Tongue (tissue), 3 donors: ENCODE measurements at places on chromosomes 2 and 18. TPM values are rescaled to one million over a fixed set of nuclear protein-coding genes. Genes with fewer than 3 reads are reported as not detected.

SLC16A14 gene
- total RNA-seq, result 9.9 TPM

POLR1B gene
- total RNA-seq, result 21.1 TPM

NT5C1B gene
- total RNA-seq, result not detected

RAB6C gene
- 0.10 TPM for total RNA-seq

IL1F10 gene
- total RNA-seq, result not detected

STK36 gene
- 20.6 TPM for total RNA-seq

DNAJC5G gene
- total RNA-seq, result not detected

NIFK gene
- 54.8 TPM for total RNA-seq

HOXD13 gene
- total RNA-seq, result not detected

LOXHD1 gene
- total RNA-seq, result 3.4 TPM
